Coronary artery (tissue), 2 donors: ENCODE measurements at places on chromosomes 7 and 10.

GRCh38 chr7:1447551-1448244, 11.6 kb downstream of the MICALL2 start:
- DNase-seq, result no peak

GRCh38 chr7:106367664-106368063, 82.9 kb upstream of the NAMPT start:
- no peak for DNase-seq

DNA sequence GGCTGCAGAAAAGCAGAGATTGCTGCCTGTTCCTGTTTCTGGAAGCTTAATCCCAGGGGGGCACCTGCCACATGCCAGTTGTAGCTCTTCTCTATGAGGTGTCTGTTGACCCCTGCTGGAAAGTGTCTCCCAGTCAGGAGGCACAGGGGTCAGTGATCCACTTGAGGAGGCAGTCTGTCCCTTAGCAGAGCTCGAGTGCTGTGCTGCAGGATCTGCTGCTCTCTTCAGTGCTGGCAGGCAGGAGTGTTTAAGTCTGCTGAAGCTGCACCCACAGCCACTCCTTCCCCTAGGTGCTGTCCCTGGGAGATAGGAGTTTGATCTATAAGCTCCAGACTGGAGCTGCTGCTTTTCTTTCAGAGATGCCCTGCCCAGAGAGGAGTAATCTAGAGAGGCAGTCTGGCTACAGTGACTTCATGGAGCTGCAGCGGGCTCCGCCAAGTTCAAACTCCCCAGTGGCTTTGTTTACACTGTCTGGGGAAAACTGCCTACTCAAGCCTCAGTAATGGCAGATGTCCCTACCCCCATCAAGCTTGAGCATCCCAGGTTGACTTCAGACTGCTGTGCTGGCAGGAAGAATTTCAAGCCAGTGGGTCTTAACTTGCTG, 57.6 kb upstream of the CROT start:
- no peak for DNase-seq

DNA sequence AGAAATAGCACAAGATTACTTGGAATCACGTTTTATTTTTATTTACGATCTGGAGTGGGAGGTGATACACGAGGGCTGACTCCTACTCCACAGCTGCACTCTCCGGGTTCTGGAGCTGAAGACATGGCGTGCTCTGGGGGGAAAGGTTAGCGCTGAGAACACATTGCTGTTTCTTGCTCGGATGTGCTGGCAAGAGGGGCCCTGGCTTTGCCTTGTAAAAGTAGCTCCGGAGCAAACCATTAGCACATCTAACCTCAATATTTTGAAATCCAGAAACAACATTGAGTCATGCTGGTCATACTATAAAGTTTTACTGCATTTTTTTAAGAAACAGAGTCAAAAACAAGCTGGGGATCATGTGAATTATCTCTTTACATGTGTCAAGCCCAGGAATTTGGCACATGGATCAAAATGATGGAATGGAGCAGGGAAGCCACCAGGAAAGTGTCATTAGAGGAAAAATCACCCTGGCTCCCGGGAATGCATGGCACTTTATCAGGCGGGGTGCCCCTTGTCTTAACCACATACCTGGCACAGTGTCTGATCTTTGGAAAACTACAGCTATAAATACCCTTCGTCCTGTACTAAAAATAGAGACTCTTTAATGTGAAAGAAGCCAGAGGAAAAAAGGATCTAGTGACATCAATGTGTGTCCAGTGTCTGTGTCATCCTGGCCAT, 31.6 kb upstream of the LYZL1 start:
- peak; percentile 88 for DNase-seq

GRCh38 chr7:117113871-117114270, 160.6 kb downstream of the ST7 start:
- DNase-seq, result no peak

- DNase-seq, result no peak
Measured at GRCh38 chr10:72688208-72688651, 3.7 kb upstream of the MCU start.

GRCh38 chr10:70330671-70331070, 46.9 kb upstream of the NPFFR1 start:
- no peak for DNase-seq

DNA sequence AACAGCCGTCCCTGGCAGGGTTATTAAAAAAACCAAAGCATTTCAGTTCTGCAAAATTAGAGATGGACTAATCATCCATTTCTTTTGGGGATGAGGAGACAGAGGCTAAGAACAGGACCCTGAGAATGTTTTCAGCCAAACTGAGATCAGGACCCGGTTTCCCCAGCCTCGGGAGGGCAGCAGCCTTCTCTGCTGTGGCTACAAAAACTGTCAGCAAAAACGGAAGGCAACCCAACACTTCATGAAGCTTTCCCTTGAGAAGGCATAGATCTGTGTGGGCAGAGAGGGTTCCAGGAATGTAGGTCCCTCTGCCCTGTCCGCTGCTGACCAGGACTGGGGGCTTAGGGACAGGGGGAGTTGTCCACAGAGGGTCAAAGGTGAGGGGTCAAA, 313.5 kb downstream of the TCERG1L start:
- peak; percentile 31 for DNase-seq

DNA sequence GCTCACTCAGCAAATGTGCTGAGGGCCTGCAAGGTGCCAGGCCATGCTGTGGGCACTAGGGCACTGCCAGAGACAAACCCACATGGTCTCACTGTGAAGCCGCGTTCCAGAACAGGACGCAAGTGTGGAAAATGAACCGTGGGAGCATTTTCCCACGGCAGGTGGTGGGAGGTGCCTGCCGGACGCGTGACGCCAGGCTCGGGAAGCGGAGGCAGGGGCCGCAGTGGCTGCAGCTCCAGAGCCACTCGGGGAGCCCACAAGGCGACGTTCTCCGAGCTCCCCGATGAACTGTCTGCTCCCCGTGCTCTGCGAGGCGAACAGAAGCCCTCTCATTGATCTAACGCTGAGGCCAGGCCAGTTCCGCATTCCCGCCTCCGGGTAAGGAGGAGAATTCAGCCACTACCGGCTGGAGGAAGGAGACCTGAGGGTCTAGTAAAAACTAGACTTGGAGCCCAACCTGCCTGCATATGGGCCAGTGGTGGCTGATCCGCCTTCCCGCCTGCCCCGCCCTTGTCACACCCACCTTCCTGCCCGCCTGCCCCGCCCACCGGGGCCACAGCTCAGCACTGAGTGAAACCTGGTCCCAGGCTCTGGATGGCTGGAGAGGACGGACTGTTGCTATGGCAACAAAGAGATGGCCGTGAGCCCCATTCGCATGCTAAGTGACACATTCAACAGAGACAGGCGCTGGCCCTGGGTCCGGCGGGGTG, 13.1 kb downstream of the ADGRA1 start:
- DNase-seq, result no peak

DNA sequence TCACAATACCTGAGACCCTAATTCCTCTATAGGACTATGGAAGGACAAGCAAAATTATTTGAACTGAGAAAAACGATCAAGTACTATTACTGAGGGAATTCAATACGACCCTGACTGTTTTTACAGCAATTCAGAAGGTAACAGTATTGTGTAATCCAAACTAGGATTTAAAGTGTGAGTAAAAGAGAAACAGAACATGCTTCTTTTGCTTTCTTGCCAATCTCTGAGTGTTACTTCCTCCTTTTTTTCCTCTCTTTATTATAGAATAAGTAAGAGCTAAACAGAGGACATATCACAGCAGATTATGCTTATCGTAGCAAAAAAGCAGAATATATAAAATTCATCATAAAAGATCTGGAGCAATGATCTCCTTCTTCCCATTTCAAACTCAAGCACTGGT, 292.1 kb downstream of the THSD7A start:
- no peak for DNase-seq

DNA sequence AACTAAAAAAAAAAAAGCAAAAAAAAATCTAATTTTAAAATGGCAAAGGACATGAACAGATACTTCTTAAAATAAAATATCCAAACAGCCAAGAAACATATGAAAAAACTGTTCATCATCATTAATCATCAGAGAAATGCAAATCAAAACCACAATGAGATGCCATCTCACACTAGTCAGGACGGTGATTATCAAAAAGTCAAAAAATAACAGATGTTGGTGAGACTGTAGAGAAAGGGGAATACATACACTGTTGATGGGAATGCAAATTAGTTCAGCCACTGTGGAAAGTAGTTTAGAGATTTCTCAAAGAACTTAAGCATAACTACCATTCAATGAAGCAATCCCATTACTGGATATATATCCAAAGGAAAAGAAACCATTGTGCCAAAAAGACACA, 30.2 kb downstream of the COBL start:
- DNase-seq, result no peak

- DNase-seq, result no peak
Measured at GRCh38 chr7:157009170-157009777, 1.2 kb downstream of the MNX1 start.

GRCh38 chr10:57333880-57334279, 933.8 kb downstream of the IPMK start:
- DNase-seq, result no peak
